ENCODE measurements at places on chromosomes 12 and 14.
A peak's percentile ranks its signal among the peaks of the same experiment; 100 is the strongest.

DNA sequence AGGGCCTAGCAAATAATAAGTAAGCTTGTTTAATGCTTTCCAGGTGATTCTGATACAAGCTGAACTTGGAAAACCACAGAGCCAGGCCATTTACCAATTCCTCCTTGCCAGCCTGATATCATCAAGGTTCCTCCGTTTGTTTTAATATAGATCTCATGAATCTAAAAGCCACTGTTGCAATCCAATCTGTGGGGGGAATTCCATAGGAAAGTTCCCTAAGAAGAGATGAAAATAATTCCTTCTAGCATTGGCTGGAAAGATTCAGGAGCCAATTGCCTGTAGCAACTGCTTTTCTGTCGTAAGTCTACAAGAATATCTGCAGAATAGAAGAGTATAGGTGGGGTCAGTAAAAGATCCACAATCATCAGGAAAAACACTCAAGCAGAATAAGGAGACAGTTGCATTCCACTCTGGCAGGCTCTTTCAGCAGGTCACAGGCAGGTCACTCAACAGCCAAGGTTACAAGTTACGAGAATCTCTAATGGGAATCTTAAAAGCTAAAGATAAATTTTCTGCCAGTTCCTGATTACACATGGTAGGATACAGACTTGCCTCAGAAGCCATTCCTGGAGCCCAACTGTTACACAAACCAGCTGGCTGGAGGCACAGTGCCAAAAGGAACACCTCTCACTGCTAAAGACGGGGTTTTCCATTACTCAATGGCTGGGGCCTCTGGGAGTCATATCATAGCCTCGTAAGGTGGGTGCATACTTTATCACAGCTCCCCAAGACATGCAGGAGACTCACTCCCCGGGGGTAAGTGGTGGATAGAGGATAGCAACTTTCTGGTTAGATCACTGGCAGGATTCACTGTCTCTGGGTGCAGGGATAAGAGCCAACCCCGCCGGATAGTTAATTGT, 43.6 kb downstream of the FGD6 start:
- DNase-seq: peak; percentile 40
- H3K4me1 ChIP-seq: peaks cover 33% of the 10 kb centered on the region
- H3K27me3 ChIP-seq: no peaks in the 10 kb centered on the region
- H3K4me3 ChIP-seq: no peak overlapping the region
- H3K27ac ChIP-seq: peak overlapping the region; percentile 90

- H3K4me3 ChIP-seq: no peak overlapping the region
- no peak overlapping the region for H3K27ac ChIP-seq
These were observed 381.4 kb downstream of the TMEM117 start for GRCh38 chr12:44217146-44217883.

DNA sequence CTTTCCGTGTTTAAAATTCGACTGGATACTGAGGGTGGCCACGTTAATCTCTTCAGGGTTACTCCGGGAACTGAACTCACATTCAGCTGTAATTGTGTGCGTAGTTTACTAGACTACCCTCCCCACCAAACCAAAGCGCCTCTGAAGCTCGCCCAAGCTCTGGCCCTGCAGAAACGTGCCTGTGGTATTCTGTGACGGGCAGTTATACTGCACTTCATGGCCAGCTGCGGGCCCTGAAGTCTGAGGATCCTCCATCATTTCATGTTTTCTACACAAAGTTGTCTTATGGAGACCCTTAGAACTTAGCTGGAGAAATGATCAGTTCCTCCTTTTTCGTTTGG, 688 bp downstream of the ZNF26 start:
- H3K4me3 ChIP-seq: peak overlapping the region; percentile 92
- peaks cover 15% of the 10 kb centered on the region for H3K4me1 ChIP-seq
- H3K27ac ChIP-seq: peak overlapping the region; percentile 37

DNA sequence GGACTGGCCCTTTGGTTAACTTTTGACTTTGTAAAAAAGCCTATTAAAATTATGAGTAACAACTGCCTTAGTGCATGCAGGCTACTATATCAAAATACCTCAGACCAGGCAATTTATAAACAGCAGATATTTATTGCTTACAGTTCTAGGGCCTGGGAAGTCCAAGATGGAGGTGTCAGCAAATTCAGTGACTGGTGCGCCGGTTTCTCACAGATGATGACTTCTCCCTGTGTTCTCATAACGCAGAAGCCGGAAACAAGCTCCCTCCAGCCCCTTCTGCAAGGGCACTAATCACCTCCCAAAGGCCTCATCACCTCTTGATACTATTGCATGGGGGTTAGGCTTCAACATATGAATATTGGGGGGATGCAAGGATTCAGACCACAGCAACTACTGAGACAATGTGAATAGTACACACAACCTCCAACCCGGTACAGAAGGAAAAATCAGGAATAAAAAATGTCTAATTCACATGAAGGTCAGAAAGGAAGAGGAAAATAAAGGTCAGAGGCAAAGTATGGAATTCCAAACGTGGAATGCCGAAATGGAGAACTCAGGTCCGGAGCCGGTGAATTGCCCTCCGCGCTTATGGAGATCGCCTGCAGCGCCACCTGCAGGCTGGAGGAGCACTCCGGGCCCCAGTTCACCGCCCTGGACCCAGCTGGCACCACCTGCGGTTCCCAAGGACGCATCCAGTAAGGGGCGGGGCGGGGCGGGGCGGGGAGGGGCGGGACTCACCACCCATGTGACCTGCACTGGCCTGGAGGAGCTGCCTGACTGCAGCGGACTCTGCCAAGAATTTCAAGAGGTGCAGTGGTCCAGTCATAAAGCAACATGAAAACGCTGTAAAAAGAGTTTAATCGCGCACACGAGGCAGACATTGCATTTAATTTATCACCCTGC, 203.4 kb downstream of the KIF26A start:
- peak; percentile 58 for DNase-seq
- H3K4me3 ChIP-seq: peak overlapping the region; percentile 9
- H3K36me3 ChIP-seq: no peaks in the 10 kb centered on the region
- peaks cover 18% of the 10 kb centered on the region for H3K4me1 ChIP-seq
- H3K27me3 ChIP-seq: peaks cover 62% of the 10 kb centered on the region
- no peak overlapping the region for H3K27ac ChIP-seq

- H3K4me3 ChIP-seq: no peak overlapping the region
- H3K36me3 ChIP-seq: no peaks in the 10 kb centered on the region
- peaks cover 1% of the 10 kb centered on the region for H3K4me1 ChIP-seq
- peaks cover 3% of the 10 kb centered on the region for H3K27me3 ChIP-seq
- no peak for DNase-seq
- H3K27ac ChIP-seq: no peak overlapping the region
These were observed 139.7 kb upstream of the RASSF8 start for GRCh38 chr12:25818596-25819390.

GRCh38 chr14:57712102-57712501, 153.8 kb downstream of the SLC35F4 start:
- H3K36me3 ChIP-seq: no peaks in the 10 kb centered on the region
- DNase-seq: no peak
- H3K4me1 ChIP-seq: no peaks in the 10 kb centered on the region
- peaks cover 25% of the 10 kb centered on the region for H3K27me3 ChIP-seq

DNA sequence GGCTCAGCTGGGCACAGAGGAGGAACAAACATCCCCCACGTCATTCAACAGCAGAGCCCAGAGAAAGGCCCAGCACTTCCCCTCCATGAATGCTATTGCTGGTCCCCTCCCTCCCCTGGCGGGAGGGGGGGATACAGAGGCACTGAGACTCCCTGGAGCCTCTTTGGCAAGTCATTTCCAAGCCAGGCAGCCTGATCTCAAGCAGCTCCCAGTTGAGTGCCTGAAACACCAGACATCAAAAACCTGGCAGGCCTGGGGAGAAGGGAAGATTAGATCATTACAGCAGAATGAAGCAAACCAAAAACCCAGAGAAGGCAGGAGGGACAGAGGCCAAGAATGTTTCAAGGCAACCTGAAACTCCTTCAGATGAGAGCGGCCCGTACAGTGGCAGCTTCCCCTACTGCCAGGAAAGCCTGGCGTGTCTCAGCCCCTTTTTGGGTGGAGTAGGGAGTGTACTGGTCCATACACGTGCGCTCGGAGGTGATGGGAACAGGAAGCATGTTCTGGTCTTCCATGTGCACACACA, 92.1 kb downstream of the LRRC74A start:
- H3K27me3 ChIP-seq: no peaks in the 10 kb centered on the region
- H3K4me3 ChIP-seq: no peak overlapping the region

- peaks cover 50% of the 10 kb centered on the region for H3K4me1 ChIP-seq
- no peak for DNase-seq
- H3K27ac ChIP-seq: peak overlapping the region; percentile 93
- H3K4me3 ChIP-seq: peak overlapping the region; percentile 39
- H3K27me3 ChIP-seq: no peaks in the 10 kb centered on the region
These were observed 41.9 kb downstream of the CCNK start for GRCh38 chr14:99522934-99523703.

DNA sequence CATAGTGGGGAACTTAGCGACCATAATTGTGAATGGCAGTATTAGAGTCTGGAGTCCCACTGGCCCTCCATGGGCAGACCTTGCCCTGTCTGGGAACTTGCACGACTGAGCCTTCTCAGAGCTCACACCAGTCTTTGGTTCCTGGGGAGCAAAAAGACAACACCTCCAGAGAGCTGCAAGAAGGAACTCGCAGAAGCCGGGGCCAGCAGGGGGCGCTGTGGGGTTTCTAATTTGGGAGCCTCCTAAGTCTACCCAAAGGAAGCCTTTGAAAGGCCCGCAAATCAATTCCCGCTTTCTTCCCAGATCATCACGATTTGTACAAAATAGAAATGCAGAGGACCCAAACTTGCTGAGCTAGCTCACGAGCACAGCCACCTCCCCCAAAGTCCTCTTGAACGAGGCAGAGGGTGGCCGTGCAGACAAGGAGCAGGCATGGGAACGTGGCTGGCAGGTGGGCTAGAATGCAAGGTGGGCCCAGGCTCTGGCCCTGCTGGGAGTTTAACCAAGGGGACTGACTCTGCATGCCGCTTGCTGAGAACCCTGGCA, 46.3 kb upstream of the FBXO21 start:
- no peaks in the 10 kb centered on the region for H3K4me1 ChIP-seq
- DNase-seq: peak; percentile 72
- H3K27me3 ChIP-seq: peaks cover 42% of the 10 kb centered on the region

GRCh38 chr14:104051092-104051813, 34.2 kb upstream of the ASPG start:
- no peak overlapping the region for H3K4me3 ChIP-seq
- H3K4me1 ChIP-seq: peaks cover 5% of the 10 kb centered on the region
- peaks cover 14% of the 10 kb centered on the region for H3K27me3 ChIP-seq
- no peaks in the 10 kb centered on the region for H3K36me3 ChIP-seq

DNA sequence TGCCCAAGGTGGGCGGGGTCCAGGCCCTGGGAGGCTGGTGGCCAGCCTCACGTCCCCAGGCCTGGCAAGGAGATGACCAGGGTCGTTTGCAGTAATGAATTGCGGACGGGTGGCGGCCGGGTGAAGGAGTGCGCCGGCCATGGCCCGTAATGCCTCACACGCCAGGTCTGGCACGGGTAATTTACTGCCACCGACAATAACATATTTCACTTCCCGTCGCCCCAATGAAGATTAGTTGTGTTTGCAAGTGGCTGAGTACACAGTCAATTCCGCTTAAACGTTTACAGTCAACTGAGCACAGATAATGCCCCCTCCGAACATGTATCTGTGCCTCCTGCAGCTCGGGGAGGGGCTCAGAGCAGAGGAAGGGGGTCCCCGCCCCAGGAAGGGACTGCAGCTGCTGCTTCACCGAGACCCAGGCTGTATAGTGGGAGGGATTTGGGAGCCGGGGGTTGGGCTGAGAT, 48.3 kb downstream of the MVK start:
- H3K4me1 ChIP-seq: peaks cover 5% of the 10 kb centered on the region
- DNase-seq: no peak
- H3K36me3 ChIP-seq: no peaks in the 10 kb centered on the region
- no peak overlapping the region for H3K27ac ChIP-seq
- no peak overlapping the region for H3K4me3 ChIP-seq

- no peak overlapping the region for H3K27ac ChIP-seq
- no peak for DNase-seq
- no peak overlapping the region for H3K4me3 ChIP-seq
- H3K36me3 ChIP-seq: peaks cover 14% of the 10 kb centered on the region
- H3K27me3 ChIP-seq: peaks cover 52% of the 10 kb centered on the region
- H3K4me1 ChIP-seq: peaks cover 16% of the 10 kb centered on the region
These were observed 4.9 kb downstream of the CFAP73 start for GRCh38 chr12:113154351-113154973.

DNA sequence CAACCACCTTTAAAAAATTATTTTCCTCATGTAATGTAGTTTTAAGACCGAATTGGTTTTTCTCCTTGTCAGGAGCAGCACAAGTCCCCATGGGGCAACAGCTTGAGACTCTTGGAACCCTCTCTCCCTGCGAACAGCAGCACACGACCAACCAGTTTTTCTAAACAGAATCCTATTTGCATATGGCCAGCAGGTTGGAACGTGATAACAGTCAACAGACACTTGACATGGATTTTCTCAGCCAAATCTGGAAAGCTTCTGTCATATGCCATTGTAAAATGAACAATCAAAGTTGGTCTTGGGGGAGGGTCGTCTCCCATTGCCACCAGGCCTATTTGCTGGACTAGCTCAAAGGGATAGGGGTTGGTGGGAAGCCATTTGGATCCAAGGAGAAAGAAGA, 1915.0 kb upstream of the FLRT2 start:
- H3K27ac ChIP-seq: no peak overlapping the region
- no peak for DNase-seq
- no peaks in the 10 kb centered on the region for H3K27me3 ChIP-seq

GRCh38 chr12:25705261-25705660, 152.2 kb upstream of the LMNTD1 start:
- H3K27me3 ChIP-seq: no peaks in the 10 kb centered on the region
- no peak for DNase-seq
- no peak overlapping the region for H3K27ac ChIP-seq
- H3K4me1 ChIP-seq: peaks cover 3% of the 10 kb centered on the region
- no peak overlapping the region for H3K4me3 ChIP-seq
- peaks cover 18% of the 10 kb centered on the region for H3K36me3 ChIP-seq

DNA sequence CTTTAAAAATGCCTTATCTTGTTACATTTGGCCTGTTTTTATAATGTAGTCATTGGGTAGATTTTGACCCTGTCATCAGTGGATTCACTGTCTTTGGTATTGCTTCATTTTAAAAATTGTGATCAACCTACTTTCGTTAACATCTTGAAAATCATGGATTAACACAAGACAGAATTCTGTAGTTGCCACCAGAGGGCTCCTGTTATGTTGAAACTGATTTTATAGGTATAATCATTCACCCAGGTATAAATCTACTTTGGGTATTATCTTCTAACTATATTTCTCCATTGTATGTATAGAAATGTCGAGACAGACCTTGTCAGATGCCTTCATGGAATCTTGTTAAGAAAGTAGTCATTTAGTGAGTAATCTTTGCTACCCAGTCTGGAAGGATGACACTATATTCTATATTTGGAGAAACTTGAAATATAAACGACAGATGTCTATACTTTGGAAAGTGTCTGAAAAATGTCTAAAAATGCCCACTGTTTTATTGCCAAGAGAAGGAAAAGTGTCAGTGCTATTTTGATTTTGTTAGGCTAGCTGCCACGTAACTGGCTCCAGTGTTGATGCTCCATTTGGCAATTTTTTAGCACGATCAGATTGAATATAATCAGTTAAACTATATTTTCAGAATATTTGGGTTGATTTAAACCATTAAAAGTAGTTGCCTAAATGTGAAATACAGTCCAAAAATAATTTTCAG, 129.4 kb downstream of the PELI2 start:
- no peaks in the 10 kb centered on the region for H3K36me3 ChIP-seq
- no peak overlapping the region for H3K4me3 ChIP-seq
- no peaks in the 10 kb centered on the region for H3K27me3 ChIP-seq
- no peak for DNase-seq

GRCh38 chr12:54033980-54034784, 1.3 kb downstream of the HOXC5 start:
- DNase-seq: no peak
- H3K4me3 ChIP-seq: peak overlapping the region; percentile 81
- peaks cover 19% of the 10 kb centered on the region for H3K27me3 ChIP-seq
- H3K4me1 ChIP-seq: peaks cover 84% of the 10 kb centered on the region

GRCh38 chr12:53844994-53845844, 93.4 kb upstream of the HOXC13 start:
- H3K36me3 ChIP-seq: no peaks in the 10 kb centered on the region
- H3K4me3 ChIP-seq: no peak overlapping the region
- H3K4me1 ChIP-seq: peaks cover 22% of the 10 kb centered on the region
- peak overlapping the region; percentile 18 for H3K27ac ChIP-seq
- H3K27me3 ChIP-seq: peaks cover 70% of the 10 kb centered on the region

Measured in mesothelial cell of epicardium (in vitro differentiated cells).